A549 treated with AZD2906 at 1 μM for 4 hours (cell line): ENCODE measurements at places on chromosomes 6 and 20. TPM values are rescaled to one million over a fixed set of nuclear protein-coding genes. Genes with fewer than 3 reads are reported as not detected.

Gene RNF217
- 5.9 to 7.3 TPM (median 6.9 TPM) in 5 replicates for total RNA-seq

Gene SLC52A3
- 0.32 to 0.54 TPM (median 0.49 TPM) in 5 replicates for total RNA-seq

Gene FOXS1
- 0.21 to 0.53 TPM (median 0.30 TPM) in 5 replicates for total RNA-seq

Gene KIAA1755
- 0.13 to 0.22 TPM (median 0.17 TPM) in 5 replicates for total RNA-seq

Gene TAGAP
- not detected in 5 replicates for total RNA-seq

Gene NKX2-2
- total RNA-seq: not detected in 5 replicates

Gene NEURL2
- 0.61 to 1.1 TPM (median 0.96 TPM) in 5 replicates for total RNA-seq

Gene CHRNA4
- total RNA-seq: 0.14 to 0.53 TPM (median 0.38 TPM) in 5 replicates

Gene NCOA7
- total RNA-seq: 9.3 to 16.0 TPM (median 13.8 TPM) in 5 replicates

Gene PPP1R3G
- 1.9 to 2.6 TPM (median 2.2 TPM) in 5 replicates for total RNA-seq

Gene TAF4
- total RNA-seq: 15.3 to 18.4 TPM (median 15.4 TPM) in 5 replicates

Gene PROCR
- total RNA-seq: 104 to 150 TPM (median 140 TPM) in 5 replicates

Gene MAPK13
- total RNA-seq: 0.43 to 0.98 TPM (median 0.48 TPM) in 5 replicates

Gene MTFR2
- 11.2 to 12.0 TPM (median 11.6 TPM) in 5 replicates for total RNA-seq

Gene CPXM1
- total RNA-seq: 0.03 TPM in 1 of 5 replicates, not detected in the others

Gene THBS2
- 0.02 to 0.05 TPM (median 0.03 TPM) in 4 of 5 replicates, not detected in the other for total RNA-seq

Gene C2
- total RNA-seq: 0.20 to 0.34 TPM (median 0.23 TPM) in 5 replicates

Gene APCDD1L
- total RNA-seq: 0.03 to 0.20 TPM (median 0.06 TPM) in 5 replicates

Gene DEFB128
- not detected in 5 replicates for total RNA-seq

Gene SPATS1
- total RNA-seq: not detected in 5 replicates

Gene TMC2
- total RNA-seq: not detected in 5 replicates

Gene DCDC2
- 1.9 to 3.8 TPM (median 2.1 TPM) in 5 replicates for total RNA-seq

Gene GTSF1L
- not detected in 5 replicates for total RNA-seq

Gene NINL
- total RNA-seq: 12.8 to 16.3 TPM (median 15.3 TPM) in 5 replicates

Gene SSR1
- 63.1 to 84.1 TPM (median 69.7 TPM) in 5 replicates for total RNA-seq

Gene KCNB1
- total RNA-seq: 2.8 to 7.6 TPM (median 3.5 TPM) in 5 replicates

Gene ECT2L
- total RNA-seq: not detected in 5 replicates

Gene SLC22A16
- total RNA-seq: 0.21 TPM in 1 of 5 replicates, not detected in the others

Gene ZNF133
- 10.4 to 12.8 TPM (median 11.0 TPM) in 5 replicates for total RNA-seq

Gene TMEM217
- total RNA-seq: 0.44 to 0.65 TPM (median 0.54 TPM) in 5 replicates

Gene PEX7
- 4.5 to 5.4 TPM (median 5.1 TPM) in 5 replicates for total RNA-seq

Gene IL17F
- total RNA-seq: not detected in 5 replicates

Gene PDYN
- total RNA-seq: 0.03 TPM in 1 of 5 replicates, not detected in the others

Gene SLC25A27
- 0.12 to 0.59 TPM (median 0.40 TPM) in 5 replicates for total RNA-seq

Gene POLR1C
- 43.3 to 56.9 TPM (median 44.6 TPM) in 5 replicates for total RNA-seq

Gene CLIC5
- 0.01 TPM in 1 of 5 replicates, not detected in the others for total RNA-seq

Gene NFATC2
- 7.4 to 8.9 TPM (median 8.4 TPM) in 5 replicates for total RNA-seq

Gene SLC2A4RG
- 55.9 to 101 TPM (median 89.8 TPM) in 5 replicates for total RNA-seq

Gene NELFE
- 73.0 to 92.7 TPM (median 76.9 TPM) in 5 replicates for total RNA-seq

Gene SLC22A7
- total RNA-seq: not detected in 5 replicates

Gene RIMS1
- not detected in 5 replicates for total RNA-seq

Gene RAD21L1
- not detected in 5 replicates for total RNA-seq

Gene COL9A3
- 0.32 to 0.69 TPM (median 0.63 TPM) in 5 replicates for total RNA-seq

Gene BCAS1
- 0.37 to 0.66 TPM (median 0.49 TPM) in 5 replicates for total RNA-seq

Gene KLC4
- 6.7 to 8.1 TPM (median 7.3 TPM) in 5 replicates for total RNA-seq

Gene TUBB2B
- total RNA-seq: 14.7 to 16.0 TPM (median 15.4 TPM) in 5 replicates

Gene ATP6V1G2
- 0.62 to 1.1 TPM (median 0.93 TPM) in 5 replicates for total RNA-seq

Gene FNDC1
- total RNA-seq: 0.06 to 0.13 TPM (median 0.10 TPM) in 5 replicates

Gene PDE7B
- total RNA-seq: 0.51 to 0.87 TPM (median 0.66 TPM) in 5 replicates

Gene VSTM2L
- 20.6 to 33.5 TPM (median 26.8 TPM) in 5 replicates for total RNA-seq

Gene FERMT1
- 13.1 to 16.5 TPM (median 13.7 TPM) in 5 replicates for total RNA-seq

Gene TDP2
- total RNA-seq: 26.0 to 31.1 TPM (median 27.1 TPM) in 5 replicates

Gene ATF6B
- 27.8 to 35.4 TPM (median 34.3 TPM) in 5 replicates for total RNA-seq

Gene VGLL2
- not detected in 5 replicates for total RNA-seq
